DMS53 (cell line): ENCODE measurements at places on chromosomes 7 and 10.

- DNase-seq: peak; percentile 66
Measured at GRCh38 chr7:107130487-107131220, 38.1 kb upstream of the HBP1 start.

DNA sequence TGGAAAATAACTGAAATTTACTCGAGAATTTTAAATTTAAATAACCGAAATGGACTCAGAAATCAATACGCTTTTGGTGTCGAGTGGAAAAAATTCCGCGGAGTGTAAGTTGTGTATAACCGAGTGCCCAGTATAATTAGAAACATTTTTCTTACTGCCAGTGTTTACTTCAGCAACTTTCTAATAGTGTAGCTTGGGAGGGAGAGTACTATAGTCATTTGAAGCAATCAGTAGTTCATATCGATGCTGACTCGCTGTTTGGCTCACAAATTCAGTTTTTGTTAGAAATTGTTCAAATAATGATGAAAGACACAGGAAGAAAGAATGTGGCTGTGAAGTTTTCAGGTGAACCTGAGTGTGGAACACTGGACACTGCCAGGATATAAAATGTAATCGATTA lies 658.6 kb upstream of the FOXK1 start:
- no peak for DNase-seq

GRCh38 chr7:44652535-44652934 lies 46.1 kb downstream of the OGDH start:
- DNase-seq: no peak

DNA sequence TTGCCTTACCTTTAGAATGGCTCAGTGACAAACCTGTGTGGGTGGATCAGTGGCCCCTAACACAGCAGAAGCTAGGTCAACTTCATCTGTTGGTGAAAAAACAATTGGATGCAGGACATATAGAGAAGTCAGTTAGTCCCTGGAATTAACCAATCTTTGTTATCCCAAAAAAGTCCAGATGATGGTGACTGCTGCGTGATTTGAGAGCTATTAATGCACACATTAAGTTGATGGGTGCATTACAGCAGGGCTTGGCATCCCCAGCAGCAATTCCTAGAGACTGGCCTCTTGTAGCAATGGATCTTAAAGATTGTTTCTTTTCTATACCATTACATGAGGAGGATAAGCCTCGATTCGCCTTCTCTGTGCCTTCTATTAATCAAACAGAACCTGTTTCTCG lies 33.3 kb downstream of the OR13A1 start:
- peak; percentile 25 for DNase-seq

DNA sequence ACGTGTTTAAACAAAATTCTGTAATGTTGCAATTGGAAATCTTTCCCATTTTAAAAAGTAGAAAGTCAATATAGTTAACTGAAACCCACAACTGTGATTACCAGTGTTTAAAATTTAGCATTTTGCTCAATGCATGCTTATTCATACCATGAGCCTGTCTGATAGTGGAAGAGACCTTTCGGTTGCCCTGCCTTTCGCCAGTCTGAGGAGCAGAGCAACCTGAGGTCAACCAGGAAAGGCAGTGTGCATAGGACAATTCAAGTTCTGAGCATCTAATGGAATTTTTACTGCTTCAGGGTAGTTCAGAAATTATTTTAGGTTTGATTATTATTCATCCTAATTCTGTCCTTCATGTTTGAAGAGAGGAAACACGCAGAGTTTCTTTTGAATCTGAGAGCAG lies 100.8 kb downstream of the CUBN start:
- no peak for DNase-seq

DNA sequence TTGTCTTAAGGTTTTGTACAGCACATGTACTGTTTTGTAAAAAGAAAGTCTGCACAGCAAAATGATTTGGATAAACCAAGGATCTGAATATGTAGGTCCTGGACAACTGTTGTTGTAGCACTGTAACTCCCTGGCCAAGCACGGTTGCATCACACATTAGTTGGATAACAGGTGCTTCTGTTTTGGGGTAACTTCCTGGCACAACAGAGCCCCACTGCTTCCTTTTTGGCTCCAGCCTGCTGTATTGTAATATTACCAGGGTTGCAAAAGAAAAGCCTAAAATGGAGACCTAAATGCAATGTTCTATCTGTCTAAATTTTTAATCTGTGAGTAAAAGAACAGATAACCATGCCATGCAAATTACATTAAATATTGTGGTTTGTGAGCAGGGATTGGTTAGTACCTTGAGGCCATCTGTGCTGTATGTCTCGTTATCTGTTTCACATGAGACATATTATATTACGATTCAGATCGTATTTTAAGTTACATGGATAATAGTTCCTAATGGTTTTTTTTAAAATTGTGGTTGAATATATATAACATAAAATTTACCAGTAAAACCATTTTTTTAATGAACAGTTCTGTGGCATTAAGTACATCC lies 27.5 kb upstream of the WAC start:
- DNase-seq: no peak

GRCh38 chr10:6699336-6699735 lies 119.3 kb upstream of the PRKCQ start:
- no peak for DNase-seq

DNA sequence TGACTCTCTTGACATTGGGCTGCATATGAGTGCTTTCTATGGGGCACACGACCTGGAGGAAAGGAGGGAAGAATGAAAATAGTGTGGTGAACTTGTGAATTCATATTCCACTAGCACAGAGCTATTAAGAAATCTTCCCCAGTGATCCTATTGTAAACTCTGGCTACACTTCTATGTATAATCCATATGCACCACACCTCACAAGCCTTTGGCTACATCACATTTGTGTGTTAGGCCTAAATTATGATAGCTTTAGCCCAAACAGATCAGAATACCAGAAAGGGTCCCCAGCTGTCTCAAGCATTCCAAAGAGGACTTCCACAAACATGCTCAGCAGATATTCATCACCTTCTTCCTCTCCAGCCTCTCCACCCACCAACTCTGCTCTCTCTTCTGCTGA lies 9.7 kb upstream of the IFIT1B start:
- DNase-seq: no peak

GRCh38 chr7:45384499-45384898 lies 189.7 kb upstream of the ADCY1 start:
- DNase-seq: no peak

GRCh38 chr7:19116121-19117090 lies 1.0 kb downstream of the TWIST1 start:
- peak; percentile 77 for DNase-seq

DNA sequence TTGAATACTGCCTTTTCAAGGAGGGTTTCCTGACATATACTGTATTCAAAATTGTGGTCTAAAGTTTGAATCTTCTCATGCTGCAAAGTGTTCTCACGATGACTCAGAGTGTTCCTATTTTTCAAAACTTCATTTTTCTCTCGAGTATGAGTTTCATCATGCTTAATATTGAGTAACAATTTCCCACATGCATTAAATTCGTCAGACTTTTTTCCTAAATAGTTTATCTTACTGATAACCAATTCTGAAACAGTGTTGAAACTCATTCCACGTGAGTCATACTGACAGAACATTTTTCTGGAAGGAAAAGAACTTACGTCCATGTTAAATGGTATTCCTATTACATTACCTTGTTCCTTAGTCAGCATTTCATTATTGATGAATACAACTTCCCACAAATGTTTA lies 44.1 kb downstream of the ZNF33B start:
- no peak for DNase-seq

GRCh38 chr10:119541459-119542356 lies 811 bp downstream of the RGS10 start:
- peak; percentile 14 for DNase-seq
